ENCODE measurements at places on chromosomes 2 and 18.

DNA sequence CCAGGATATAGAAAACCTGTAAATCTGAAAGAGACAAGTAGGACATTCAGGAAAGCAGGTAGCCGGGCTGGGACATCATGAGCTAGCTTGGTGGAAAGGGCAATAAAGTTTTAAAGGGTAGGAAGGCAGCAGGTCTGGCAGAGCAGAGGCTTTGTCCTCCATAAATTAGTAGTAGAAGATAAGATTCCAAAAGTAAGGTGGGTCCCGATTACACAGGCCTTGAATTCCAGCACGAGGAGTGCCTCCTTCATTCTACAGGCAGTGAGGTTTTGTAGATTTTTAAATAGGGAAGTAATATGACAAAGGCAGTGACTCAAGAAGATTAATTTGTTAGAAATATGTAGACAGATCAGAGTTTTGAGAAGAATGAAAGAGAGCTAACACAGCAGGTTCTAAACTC, 160.7 kb downstream of the DTNB start:
- DNase-seq: no peak

- DNase-seq: no peak
Measured at GRCh38 chr2:235723371-235723770, 229.5 kb downstream of the AGAP1 start.

DNA sequence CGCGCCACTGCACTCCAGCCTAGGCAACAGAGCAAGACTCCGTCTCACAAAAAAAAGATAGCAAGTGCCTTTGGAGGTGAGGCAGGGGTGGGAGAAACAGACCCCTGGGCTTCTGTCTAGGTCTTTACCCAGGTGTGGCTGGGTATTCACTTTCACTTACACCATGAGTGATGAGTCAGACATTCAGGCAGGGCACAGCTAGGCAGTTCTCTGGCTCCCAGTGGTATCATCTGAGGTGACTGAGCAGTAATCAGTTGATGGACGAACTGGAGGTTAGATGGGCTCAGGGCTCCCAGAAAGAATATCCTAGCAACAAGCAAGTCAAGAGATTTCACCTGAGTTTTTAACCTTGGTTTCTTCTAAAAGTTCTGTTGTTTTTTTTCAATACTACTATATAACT, 107.0 kb upstream of the RAB6C start:
- no peak for DNase-seq

GRCh38 chr2:95342556-95343320, 45.6 kb downstream of the KCNIP3 start:
- DNase-seq: peak; percentile 44

GRCh38 chr2:217789003-217789735, 213.6 kb downstream of the TNS1 start:
- DNase-seq: peak; percentile 92

- DNase-seq: no peak
Measured at GRCh38 chr2:145411493-145411892, 891.6 kb upstream of the ZEB2 start.

DNA sequence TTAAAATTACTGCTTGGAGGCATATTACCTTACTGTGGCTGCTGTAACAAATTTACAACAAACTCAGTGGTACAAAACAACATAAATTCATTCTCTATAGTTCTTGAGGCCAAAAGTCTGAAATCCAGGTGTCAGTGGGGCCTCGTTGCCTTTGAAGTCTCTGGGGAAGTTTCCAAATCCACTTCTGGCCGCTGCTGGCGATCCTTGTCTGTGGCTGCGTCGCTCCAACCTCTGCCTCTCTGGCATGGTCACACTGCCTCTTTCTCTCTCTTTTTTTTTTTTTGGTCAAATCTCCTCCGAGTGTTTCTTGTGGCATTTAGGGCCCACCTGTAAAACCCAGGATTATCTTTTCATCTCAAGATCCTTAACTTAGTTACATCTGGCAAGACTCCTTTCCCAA, 182.8 kb downstream of the ST6GAL2 start:
- no peak for DNase-seq
